ENCODE measurements at places on chromosomes 1 and 21.

- no peak for DNase-seq
Measured at GRCh38 chr1:205111354-205111753, 10.4 kb downstream of the RBBP5 start.

- DNase-seq = no peak
Measured at GRCh38 chr1:237760951-237761350, 129.8 kb downstream of the ZP4 start.

DNA sequence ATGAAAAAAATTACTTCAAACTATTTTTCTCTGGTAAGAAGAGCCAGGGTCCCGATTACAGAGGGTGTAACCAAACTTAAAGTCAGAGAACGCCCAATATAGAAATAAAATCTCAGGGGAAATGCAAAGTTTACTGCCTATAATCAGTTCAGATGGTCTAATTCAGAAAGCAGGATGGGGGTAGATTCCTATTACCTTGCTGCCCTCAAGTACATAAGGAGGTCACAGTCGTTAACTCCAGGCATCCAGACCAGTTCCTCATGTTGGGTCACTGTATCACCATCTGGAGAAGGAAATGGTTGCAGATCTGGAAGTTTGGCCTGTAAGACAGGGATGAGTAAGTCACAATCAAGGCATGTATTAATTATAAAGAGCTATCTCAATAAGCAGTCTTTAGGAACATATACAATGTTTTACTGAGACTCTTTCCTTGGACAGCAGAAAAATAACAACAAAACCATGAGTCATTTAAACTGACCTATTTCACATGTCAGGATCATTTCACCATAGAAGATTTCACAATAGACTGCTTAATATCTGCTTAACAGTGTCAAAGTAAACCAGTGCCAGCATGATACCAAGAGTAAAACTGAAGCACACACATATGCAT, 179.4 kb downstream of the SLC45A1 start:
- DNase-seq = no peak

DNA sequence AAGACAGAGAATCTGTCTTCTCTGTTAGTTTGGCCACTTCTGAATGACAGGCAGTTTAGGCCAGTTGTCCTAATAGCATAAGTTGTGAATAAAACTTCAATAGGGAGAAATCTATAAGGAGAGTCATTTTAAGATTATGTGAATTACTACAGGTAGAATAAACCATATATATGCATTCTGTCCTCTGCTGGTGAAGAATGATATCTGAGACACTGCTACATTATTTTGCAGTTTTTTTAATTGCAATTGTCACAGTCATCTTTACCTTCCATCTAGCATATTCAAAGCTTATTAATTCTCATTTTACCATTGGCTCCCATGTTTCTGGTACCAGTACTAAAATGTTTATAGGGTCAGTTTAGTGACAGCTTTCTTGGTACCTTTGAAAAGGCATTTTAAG, 519.6 kb upstream of the DEPDC1 start:
- no peak for DNase-seq

DNA sequence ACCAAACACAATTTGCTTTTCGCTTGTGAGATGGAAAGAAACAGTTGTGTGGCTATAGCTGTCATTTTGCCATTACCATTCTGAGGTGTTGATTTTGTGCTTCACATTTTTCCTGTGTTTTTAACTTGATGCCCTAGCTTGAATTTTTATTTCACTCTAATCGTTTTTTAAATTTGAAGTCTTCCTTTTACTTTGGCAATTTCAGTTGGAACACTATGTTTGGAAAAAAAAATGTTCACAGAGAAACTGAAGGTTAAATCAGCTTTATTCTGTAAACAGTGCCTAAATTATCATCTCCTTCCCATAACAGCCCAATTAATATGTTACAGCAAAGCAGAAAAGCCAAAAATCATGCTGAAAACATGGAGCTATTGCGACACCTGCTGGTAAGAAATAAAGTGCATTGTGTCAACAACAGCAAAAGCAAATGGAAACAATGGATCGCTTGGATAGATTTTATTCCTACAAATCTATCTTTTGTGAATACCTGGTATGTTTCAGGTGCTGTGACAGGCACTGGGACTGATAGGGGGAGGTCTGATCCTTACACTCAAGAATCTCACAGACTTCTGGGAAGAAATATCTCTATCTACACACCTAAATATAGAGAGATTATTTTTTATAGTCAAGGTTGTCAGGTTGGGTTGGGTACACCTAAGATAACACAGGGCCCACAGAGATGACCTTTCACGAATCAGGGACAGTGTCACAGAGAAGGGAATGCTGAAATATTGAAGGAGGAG, 16.2 kb upstream of the ERICH3 start:
- peak; percentile 38 for DNase-seq

- DNase-seq = no peak
Measured at GRCh38 chr1:36739703-36740289, 257.1 kb upstream of the CSF3R start.

GRCh38 chr1:201946224-201946908, at the start of gene LMOD1:
TSS of gene LMOD1 (minus strand) at chr1:201946548. CDS start at chr1:201946340, 208 bp downstream.
- no peak for DNase-seq

- no peak for DNase-seq
Measured at GRCh38 chr1:163668472-163668871, 346.7 kb downstream of the NUF2 start.

DNA sequence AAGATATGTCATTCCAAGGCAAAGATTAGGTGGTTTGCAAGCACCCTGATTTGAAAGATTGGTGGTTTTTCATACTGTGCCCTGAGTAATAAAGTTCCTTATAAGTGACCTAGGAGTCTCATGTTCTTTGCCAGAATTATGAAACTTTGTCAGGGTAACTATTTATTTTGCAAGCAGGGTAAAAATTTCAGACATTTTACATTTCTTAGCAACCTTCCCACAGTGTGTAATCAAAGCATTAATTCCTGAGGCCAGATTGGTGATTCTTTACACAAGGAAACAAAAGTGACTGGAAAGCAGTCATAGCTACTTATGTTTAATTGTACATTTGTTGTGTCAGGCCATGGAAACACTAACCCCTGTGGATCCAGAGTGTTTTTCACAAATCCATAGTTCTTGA, 998.0 kb upstream of the B3GALT2 start:
- DNase-seq = no peak

- peak; percentile 26 for DNase-seq
Measured at GRCh38 chr1:169890761-169891538, 2.7 kb downstream of the SCYL3 start.

- DNase-seq = no peak
Measured at GRCh38 chr21:38664841-38665240, 140.9 kb upstream of the ETS2 start.

DNA sequence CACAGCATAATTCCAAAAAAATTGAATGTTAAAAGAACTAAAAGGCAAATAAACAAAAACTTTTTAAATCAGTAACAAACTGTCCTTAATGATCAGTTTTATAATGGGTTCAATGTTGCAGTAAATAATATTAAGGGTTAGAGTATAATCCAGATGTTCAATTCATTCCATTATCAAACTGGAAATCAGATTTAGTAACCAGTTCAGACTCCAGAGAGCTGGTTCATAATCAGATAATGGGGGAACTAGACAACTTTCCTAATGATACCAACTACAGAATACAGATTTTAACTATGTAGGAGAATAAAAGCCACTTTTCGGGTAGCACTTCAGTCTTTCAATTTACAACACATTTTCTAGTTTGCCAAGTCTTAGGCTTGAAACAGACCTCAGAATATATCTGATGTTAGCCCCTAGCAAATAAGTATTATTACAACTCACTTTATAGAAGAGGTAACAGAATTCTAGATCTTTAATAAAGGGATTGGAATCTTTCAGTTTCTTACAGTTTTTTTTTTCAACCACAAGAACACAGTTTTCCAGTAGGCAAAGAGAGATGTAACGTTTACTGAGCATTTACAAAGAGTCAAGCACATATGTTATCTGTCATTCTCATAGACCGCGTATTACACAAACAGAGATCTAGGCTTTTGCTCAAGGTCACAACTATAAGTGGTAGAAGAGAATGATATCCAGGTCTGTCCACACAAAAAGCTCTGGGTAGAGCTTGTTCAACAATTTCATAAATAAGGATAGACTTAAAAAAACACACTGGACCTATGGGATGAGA, 1.9 kb upstream of the DCAF6 start:
- no peak for DNase-seq

- no peak for DNase-seq
Measured at GRCh38 chr1:100736324-100736723, 16.8 kb downstream of the VCAM1 start.

DNA sequence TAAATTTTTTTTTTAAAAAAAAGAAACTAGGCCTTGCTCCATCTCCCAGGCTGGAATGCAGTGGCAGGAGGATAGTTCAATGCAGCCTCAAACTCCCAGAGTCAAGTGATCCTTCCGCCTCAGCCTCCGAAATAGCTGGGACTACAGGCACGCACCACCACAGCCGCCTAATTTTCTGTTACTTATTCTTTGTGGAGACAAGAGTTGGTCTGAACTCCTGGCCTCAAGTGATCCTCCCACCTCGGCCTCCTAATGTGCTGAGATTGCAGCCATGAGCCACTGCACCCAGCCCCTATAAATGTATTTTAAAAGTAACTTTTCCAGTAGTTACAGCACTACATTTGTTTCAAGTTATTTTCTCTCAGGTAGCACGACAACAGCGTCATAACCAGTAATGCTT, 2.3 kb downstream of the BRWD1 start:
- no peak for DNase-seq

DNA sequence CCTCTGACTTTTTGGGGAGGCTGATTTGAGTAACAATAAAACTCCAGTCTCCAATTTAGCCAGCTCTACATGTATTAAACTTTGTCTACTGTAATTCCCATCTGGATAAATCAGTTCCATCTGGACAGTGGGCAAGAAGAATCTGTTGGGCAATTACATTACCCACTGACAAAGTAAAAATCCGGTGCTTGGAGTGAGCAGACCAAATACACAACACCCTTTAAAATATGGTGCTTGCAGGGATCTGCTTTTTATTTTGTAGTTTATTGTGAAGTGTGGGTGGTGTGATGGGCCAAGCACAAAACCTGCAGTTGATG, 8.9 kb upstream of the CD55 start:
- no peak for DNase-seq

DNA sequence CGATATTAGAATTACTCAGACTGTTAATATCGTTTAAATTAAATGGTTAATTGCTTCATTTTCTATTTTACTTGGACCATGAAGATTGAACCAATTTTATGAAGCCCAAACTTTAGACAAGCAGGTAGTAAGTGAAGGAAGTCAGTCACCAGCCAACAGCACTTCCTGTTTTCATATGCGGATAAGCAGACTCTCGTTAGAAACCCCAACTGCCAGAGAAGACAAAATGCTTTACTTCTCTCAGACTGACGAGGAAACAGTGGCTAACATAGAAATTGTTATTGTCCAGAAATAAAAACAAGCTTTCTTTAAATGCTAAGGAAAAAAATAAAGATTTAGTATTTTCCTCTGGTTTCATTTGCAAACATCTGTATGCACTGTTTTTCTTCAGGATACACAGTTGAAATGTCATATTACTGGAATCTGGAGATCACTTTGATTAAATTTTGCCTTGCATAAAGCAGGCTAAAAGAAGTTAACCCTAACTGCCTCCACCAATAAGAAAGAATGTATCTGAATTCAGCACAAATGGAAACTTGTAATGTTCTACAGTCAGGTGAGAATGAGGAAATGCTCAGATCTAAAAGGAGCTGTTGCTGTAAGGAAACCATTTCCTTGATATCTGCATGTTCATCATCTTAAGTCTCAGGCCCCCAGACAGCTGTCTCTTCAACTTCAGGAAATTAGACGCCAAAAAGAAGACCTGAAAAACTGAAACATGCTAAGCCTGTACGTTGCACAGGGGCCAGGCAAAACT, 129.8 kb upstream of the SAMSN1 start:
- DNase-seq = no peak

DNA sequence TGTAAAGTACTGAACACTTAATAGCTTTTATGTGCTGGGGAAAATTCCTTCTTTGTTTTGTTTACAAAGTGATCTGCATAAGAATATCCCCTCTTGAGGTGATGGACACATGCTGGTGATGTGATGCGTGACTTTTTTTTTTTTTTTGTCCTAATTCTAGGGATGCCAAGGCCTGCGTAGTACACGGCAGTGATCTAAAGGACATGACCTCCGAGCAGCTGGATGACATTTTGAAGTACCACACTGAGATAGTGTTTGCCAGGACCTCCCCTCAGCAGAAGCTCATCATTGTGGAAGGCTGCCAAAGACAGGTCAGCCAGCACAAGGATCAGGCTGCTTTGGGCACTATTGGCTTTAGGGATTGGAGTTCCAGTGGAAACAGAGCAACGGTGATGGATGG, 24.7 kb downstream of the ATP1A1 start:
- no peak for DNase-seq

DNA sequence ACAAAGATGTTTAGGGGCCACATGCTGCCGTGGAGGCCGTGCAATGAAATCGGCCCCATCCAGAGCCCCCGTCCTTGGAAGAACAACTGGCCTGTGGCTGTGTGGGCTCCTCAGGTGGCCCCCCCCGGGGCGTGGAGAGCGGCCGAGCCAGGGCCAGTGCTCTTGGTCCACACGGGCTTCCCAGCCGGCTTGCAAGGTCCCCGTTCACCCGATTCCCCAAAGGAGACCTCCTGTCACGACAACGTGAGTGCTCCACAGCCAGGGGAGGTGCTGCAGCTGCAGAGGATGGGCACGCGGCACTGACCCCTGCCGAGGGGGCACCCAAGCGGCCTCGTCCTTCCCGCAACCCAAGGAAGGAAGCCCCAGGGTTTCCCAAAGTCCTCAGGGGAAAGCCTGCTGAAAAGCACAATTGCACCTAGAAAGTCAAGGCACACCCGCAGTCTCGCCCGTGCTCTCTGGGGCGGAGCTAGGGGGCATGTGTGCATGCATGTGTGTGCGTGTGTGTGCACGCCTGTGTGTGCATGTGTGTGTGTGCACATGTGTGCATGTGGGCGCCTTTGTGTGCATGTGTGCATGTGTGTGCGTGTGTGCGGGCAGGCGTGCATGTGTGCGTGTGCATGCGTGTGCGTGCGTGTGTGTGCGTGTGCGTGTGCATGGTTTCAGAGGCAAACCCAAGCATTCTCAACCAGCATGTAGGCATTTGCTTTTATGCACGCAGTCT, 48.2 kb downstream of the SLX9 start:
- DNase-seq = no peak

- no peak for DNase-seq
Measured at GRCh38 chr1:244150071-244150470, 99.0 kb downstream of the ZBTB18 start.

DNA sequence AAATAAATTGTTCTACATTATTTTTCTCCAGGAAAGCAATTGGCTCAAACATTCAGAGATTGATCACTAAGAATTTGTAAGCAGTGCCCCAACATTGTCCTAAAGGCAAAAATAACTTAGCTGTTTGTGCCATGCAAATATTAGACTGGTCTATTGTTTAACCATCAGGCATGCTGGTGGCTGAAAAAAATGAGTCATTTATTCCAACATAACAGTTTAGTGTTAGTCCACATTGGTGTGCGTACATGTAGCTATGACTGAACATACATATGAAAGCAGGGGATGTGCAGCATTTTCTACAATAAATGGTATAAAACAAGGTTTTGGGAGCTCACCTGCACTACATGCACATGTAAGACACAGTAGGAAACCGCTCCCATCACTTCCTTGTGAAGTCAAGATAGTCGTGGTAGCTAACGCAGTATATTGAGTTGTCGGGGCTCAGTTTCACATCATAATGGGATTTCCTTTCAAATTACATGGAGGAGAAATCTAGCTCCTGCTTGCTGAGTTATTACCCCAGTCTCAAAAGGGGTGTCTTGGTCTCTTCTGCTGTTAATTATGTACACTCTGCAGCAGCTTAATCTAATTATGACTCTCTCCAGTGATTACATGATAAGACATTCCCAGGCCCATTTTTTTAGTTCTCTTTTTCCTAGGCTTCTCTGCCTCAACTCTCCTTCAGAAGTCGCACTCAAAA, 199.4 kb downstream of the LYPLAL1 start:
- DNase-seq = no peak

Measured in RCC 7860 (cell line).